Activated T-helper 2 cell treated with anti-CD3 and anti-CD28 coated beads, Interferon-gamma antibody, Interleukin-2, Interleukin-4, amounts not matched to agents 10 μg/mL and 5 μg/mL and 100 μg/mL, durations not matched to agents 14 hours and 24 hours and 36 hours (primary cell): ENCODE measurements at places on chromosomes 12 and 14.

DNA sequence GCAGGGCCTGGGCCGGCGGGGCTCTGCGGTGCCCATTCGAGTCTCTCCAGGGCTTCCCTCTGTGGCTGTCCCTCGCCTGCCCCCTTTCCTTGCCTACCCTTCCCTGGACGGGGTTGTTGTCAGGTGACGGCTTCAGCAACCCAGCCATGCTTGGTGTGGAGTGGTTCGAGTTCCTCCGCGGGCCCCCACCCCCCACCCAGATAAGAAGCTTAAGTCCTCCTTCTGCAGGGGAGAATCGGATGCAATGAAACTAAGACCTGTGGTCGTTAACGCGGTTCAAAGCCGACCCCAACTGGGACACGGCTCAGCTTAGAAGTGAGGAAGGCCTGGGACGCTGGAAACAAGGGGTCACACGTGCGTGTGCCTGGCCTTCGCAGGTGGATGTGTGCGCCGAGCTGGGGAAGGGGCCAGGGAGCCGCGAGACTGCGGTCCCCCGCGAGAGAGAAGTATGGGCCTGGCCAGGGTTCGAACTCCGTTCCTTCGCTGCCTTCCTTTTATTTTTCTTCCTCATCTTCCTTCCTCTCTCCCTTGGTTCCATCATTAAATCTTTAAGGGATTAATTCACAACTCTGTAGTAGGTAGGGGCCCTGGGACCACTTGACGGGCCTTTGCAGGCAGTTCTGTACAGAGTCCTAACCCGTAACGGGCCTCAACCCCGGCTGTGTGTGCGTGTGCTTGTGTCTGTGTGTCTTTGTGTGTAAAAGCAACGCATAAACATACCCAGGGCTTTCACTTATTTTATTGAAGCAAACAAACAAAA is 3.5 kb downstream of the TTC6 start:
- no peak for DNase-seq

- DNase-seq = no peak
These were observed 68.7 kb downstream of the CIT start for GRCh38 chr12:119808441-119808840.

- no peak for DNase-seq
These were observed 29.9 kb upstream of the G2E3 start for GRCh38 chr14:30528778-30529642.

- no peak for DNase-seq
These were observed 52.5 kb downstream of the TMEM132D start for GRCh38 chr12:129851296-129851695.

- no peak for DNase-seq
These were observed 43.8 kb downstream of the KRT80 start for GRCh38 chr12:52147964-52148463.

GRCh38 chr14:103386713-103387329 is 1.6 kb downstream of the MARK3 start:
- no peak for DNase-seq

DNA sequence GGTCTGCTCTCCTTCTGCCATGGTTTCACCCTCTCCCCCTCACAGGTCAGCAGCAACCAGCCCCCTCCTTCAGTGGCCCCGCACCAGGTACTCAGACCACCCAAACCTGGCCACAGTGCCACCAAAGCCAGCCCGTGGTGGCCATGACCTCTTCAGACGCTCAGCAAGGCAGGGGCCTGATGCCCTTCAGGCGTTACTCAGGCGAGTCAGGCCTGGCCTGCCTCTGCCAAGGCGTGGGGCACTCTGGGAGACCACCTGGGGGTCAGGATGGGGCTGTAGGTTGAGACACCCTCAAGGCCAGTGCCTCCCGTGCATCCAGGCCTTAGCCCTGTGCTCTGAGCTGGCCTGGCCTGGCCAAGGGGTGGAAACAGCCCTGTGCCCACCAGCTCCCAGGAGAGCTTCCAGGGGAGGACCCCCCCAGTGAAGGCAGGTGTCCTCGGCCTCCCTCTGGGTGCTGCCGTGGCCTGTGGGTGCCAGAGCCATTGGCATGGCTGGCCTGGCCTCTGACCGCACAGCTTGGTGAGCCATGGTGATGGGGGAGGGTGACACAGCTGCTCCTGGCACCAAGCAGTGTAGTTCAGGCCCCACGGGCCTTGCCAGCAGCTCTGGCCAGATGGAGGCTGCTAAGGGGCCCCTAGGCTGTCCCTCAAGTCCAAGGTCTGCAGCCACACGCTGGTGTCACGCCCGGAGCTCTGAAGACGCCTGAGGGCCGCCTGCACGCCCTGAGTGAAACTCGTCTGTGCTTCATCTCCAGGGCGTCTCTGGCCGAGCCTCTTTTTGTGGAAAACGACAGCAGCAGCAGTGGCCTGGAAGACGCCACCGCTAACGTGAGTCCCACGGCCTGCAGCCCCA is 15.1 kb downstream of the XRCC3 start:
- no peak for DNase-seq

GRCh38 chr12:73136386-73136785 is 864.2 kb downstream of the TRHDE start:
- DNase-seq = no peak

GRCh38 chr12:26691234-26691970 is 141.6 kb downstream of the ITPR2 start:
- no peak for DNase-seq

GRCh38 chr12:13154831-13155230 is 41.7 kb upstream of the EMP1 start:
- DNase-seq = no peak
